ENCODE measurements at places on chromosomes 1 and 21.

DNA sequence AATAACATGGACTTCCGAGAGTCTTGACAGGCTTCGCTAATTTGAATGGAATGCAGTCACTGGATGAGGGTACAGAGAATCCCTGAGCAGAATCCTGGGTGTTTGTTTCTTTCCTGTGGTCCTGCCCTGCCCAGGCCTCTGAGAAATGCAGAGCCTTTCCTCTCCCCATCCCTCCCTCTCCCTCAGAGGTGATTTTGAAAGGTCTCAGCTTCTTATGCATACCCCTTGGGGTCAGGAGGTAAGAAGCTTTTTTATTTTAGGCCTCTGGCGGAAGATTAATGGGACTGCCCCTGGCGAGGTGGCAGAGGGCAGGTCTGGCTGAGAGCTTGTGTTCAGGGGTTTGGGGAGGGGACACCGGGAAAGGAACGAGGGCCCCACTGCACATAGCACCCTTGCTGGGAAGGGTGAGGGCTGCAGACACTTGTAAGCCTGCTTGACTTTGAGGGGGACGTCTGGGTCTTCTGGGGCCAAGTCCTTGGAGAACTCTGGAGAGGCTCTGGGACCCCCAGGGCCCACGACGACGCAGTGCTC is 116.5 kb upstream of the SLC45A1 start:
- no peak for DNase-seq

DNA sequence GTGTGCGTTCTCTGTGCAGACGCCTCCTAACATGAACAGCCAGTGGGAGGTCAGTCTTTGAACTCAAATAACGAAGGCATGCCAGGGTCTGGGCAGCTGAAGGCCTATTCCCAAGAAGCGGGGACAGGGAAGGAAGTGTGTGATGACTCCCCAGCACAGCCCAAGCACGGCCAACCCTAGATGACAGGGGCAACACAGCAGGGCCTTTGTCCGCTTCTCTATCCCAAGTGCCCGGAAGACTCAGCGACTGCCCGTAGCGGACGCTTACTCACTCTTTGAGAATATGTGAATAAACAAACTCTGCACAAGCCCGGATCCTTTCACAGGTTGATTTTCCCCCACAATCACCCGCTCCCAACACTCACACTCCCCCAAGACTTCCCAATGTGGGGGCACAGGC is 11.2 kb downstream of the C1orf198 start:
- no peak for DNase-seq

GRCh38 chr1:2583331-2583791 is 3.2 kb upstream of the PRXL2B start:
- DNase-seq: no peak

- no peak for DNase-seq
These were observed 151.1 kb downstream of the LYPLAL1 start for GRCh38 chr1:219324629-219325367.

DNA sequence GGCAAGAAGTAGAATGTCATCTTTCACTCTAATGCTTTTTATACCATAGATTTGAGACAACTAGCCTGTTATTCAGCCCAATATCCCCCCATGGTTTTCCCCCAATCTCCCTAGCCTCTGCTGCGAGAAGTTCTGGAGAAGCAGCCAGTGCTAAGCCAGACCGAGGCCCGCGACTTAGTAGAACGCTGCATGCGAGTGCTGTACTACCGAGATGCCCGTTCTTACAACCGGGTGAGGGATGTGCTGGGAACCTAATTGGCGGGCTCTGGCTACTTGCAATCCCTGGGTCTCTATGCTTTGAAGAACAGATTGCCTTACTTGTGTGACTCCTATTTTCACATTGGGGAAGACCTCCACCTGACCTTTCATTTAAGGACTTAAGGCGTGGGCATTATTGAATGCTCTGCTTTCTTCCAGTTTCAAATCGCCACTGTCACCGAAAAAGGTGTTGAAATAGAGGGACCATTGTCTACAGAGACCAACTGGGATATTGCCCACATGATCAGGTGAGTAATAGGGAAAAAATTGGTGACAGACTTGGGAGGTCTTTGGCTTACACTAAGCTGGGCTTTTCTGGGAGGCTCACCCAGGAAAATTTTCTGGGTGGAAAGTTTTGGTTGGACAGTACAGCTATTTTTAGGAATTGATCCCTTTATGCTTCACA is 1.9 kb downstream of the PSMB4 start:
- no peak for DNase-seq

DNA sequence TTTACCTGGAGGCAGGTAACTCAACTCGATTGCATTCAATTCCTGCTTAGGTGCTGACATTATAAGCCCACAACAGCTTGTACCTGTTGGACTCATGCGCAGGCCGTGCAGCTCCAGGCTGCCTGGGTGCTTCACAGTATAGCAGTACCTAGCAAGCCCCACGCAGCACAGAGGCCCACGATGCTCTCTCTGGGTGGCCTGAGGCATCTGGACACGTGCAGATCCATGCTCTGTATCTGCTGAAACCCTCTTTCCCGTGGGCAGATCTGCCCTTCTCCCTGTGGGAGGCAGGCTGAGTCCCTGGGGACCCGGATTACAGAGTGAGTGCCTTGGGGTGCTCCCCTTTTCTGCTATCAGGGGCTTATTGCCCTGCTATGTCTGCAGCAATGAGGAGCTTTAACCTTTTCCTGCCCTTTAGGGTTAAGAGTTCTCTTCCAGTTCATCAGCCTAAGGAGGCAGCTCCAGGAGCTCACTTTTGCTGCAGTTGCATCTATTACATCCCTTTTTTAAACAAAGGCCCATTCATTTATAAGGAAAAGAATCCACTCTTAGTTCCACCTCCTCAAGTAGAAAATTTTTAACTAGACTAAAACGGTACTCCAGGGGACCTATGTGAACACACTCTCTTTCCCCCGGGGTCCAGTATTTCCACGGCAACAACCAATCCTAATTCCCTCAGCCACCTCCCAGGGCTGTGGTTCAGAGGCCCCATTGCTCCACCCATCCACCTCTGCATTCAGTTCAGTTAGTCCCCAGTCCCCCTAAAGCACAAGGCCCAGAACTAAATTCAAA is 19.3 kb downstream of the ITPKB start:
- DNase-seq: no peak

- DNase-seq: no peak
These were observed 311.4 kb downstream of the BARHL2 start for GRCh38 chr1:90405726-90406125.

DNA sequence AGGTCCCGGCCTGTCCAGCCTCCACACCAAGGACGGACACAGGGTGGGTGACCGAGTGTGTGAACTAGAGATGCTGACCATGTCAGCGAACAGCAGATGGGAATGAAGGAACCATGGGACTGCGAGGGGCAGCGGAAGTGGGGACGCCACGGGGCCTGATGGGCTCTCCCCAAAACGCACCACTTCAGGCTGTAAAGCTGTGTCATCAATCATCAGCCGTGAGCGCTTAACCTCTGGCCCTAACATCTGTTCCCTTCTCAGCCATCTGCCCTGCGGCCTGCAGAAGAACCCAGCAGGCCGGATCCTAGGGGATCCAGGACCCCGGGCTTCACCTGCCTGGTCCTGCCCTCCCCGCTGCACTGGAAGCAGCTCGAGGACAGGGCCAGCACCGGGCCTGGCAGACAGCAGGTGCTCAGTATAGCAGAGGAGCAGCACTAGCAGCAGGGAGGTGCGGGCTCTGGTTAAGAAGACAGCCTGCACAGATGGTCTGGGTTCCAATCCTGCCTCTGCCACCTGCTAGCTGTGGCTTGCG is 58.7 kb downstream of the DMRTB1 start:
- DNase-seq: no peak

GRCh38 chr1:156098784-156099183 is 15.7 kb upstream of the LMNA start:
- no peak for DNase-seq

GRCh38 chr1:206987873-206988272 is 17.6 kb upstream of the FCAMR start:
- DNase-seq: no peak

DNA sequence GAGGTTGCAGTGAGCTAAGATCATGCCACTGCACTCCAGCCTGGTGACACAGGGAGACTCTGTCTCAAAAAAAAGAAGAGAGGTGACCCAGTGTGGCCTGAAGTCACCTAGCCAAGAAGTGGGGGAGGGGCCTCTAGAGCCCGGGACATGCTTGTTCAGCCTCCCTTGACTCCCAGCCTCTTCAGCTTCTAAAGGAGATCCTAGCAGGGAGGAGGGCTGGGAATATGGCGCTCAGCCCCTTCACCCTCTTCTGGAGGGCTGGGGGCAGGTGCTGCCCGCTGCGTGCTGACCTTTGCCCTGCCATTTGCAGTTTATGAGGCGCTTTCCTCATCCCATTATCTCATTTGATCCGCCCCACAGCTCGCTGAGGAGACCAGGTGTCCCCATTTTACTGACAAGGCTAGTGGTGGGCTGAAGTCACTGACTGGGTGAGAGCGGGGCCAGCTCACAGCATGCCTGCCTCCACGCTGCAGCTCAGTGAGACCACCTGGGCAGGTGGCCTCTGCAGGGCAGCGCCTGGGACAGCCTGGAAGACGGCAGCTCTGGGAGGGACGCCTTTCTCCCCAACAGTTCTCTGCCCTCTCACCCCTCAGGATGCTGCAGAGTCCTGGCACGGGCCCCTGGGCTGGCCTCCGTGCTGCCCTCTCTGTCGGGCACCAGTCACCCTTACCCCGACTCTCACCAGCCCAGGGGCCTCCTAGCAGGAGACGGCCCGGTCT is 7.5 kb downstream of the ELF3 start:
- no peak for DNase-seq

- DNase-seq: no peak
These were observed 1.7 kb upstream of the SPRR2B start for GRCh38 chr1:153072806-153073726.

Data from activated T-cell treated with anti-CD3 and anti-CD28 coated beads for 48 hours (primary cell).